ENCODE measurements at places on chromosomes 12 and 14. TPM values are rescaled to one million over a fixed set of nuclear protein-coding genes. Genes with fewer than 3 reads are reported as not detected.

The KLHL33 gene
- total RNA-seq = 0.42 TPM

GRCh38 chr14:22460461-22461195 lies 128.4 kb downstream of the DAD1 start:
- H3K27ac ChIP-seq = no peak overlapping the region
- no peak overlapping the region for H3K4me3 ChIP-seq
- H3K36me3 ChIP-seq = no peaks in the 10 kb centered on the region

DNA sequence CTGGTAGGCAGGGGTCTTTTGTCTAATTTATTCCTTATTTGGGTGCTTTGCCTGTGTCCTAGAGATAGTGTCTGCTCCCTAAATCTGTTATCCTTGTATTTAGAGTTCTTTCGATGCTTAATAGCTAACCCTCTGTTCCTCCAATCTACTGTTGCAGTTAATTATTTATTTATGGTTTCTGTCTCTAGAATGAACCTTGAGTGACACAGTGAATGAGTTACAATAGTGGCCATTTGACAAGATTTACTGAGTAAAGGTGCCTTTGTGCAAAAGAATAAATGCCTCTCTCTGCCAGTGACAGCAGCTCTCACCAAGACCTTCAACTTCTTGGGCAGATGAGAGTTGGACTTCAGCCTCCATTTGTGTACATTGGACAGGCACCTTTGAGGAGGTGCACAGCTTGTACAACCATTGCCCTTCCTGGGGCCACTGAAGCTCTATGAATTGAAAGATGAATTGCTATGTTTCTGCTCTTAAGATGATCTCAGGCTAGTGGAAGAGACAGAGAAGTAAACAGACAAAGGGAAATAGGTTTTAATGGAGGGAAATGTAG lies 165.9 kb downstream of the DERA start:
- H3K27me3 ChIP-seq = no peaks in the 10 kb centered on the region
- no peak overlapping the region for H3K27ac ChIP-seq
- no peaks in the 10 kb centered on the region for H3K4me1 ChIP-seq
- H3K4me3 ChIP-seq = no peak overlapping the region
- DNase-seq = no peak

- no peak for DNase-seq
- no peak overlapping the region for H3K27ac ChIP-seq
- H3K4me3 ChIP-seq = no peak overlapping the region
- peaks cover 8% of the 10 kb centered on the region for H3K4me1 ChIP-seq
- no peaks in the 10 kb centered on the region for H3K36me3 ChIP-seq
These were observed 2.9 kb downstream of the SPX start for GRCh38 chr12:21528953-21529352.

DNA sequence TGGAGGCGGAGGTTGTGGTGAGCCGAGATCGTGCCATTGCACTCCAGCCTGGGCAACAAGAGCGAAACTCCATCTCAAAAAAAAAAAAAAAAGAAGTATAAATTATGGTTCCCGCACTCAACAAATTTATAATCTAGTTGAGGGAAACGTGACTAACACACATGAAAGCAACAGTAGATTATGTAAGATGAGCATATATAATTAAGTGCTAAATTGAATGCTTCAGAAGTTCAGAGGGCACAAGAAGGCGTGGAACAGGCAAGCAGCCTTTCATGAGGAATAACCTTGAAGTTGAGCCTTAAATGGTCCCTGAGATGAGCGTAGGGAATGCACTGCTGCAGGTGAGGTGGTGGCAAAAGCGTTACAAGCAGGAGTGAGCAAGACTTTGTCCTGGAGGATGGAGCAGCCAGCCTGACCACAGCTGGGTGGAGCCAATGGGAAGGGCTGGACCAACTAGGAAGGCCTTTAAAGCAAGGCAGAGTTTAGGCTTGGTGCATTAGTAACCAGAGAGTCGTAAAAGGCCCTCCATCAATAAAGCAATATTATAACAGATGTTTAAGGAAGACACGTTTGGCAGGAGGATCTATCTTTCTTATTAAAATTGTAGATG lies 30.6 kb upstream of the TUBA1A start:
- H3K4me1 ChIP-seq = peaks cover 2% of the 10 kb centered on the region
- H3K36me3 ChIP-seq = no peaks in the 10 kb centered on the region
- no peak for DNase-seq
- H3K27me3 ChIP-seq = no peaks in the 10 kb centered on the region
- no peak overlapping the region for H3K4me3 ChIP-seq

DNA sequence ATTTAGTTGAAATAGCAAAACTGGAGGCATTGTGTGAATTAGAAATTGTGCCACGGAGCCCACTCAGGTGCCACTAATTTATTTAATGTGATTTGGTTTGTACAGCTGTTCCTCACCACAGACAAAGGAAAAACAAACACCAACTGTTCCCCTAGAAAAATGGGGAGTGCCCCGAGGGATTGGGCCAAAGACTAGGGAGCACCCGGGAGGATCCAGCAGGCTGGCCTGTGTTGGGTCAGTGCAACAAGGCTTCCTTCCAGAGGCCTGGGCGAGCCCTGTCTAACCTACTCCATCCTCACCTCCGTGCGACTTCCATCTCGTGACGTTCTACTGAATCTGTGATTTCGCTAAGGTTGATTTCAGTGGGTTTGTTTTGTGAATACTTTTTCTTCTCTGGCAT lies 206.2 kb downstream of the CHST11 start:
- peaks cover 17% of the 10 kb centered on the region for H3K4me1 ChIP-seq
- peaks cover 12% of the 10 kb centered on the region for H3K36me3 ChIP-seq
- no peaks in the 10 kb centered on the region for H3K27me3 ChIP-seq
- H3K4me3 ChIP-seq = no peak overlapping the region

DNA sequence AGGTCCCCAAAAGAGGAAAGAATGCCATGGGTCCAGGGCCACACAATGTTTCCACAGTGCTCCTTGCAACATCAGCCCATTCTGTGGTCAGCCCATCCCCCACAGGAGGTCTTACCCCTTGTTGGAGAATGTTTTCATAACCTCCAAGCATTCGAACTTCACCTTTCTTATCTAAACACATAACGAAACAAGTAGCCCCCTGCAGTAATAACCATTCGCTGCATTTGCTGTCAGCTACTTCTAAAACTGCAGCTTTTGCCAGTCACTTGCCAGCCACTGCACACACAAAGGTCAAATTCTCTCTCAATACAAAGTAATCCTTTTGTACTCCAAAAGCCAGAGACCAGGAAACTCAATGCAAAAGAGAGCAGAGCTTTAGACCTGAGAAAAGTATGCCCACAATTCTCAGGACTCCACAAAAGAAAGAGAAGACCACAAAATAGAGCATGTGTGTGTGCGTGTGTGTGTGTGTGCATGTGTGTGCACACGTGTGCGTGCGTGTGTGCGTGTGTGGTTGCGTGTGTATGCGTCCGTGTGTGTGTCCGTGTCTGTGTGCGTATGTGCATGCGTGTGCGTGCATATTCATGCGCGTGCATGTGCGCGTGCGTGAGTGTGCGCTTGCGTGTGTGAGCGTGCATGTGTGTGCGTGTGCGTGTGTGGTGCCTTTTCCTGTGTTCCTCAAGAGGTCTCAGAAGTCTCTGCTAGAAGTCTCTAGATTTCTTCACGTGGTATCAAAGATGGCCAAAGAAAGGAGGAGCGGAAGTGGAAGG lies 31.7 kb upstream of the NINJ2 start:
- H3K27me3 ChIP-seq = no peaks in the 10 kb centered on the region
- peaks cover 18% of the 10 kb centered on the region for H3K4me1 ChIP-seq
- peaks cover 1% of the 10 kb centered on the region for H3K36me3 ChIP-seq
- DNase-seq = no peak
- no peak overlapping the region for H3K4me3 ChIP-seq
- no peak overlapping the region for H3K27ac ChIP-seq
